Cardiac muscle cell (in vitro differentiated cells and primary cell): ENCODE measurements at places on chromosomes 1 and 21. TPM values are rescaled to one million over a fixed set of nuclear protein-coding genes. Genes with fewer than 3 reads are reported as not detected.

- no peak for DNase-seq
Observed at GRCh38 chr1:216216305-216216704, 206.9 kb downstream of the USH2A start.

- no peak for DNase-seq
Observed at GRCh38 chr1:107997866-107998265, 32.9 kb upstream of the VAV3 start.

DNA sequence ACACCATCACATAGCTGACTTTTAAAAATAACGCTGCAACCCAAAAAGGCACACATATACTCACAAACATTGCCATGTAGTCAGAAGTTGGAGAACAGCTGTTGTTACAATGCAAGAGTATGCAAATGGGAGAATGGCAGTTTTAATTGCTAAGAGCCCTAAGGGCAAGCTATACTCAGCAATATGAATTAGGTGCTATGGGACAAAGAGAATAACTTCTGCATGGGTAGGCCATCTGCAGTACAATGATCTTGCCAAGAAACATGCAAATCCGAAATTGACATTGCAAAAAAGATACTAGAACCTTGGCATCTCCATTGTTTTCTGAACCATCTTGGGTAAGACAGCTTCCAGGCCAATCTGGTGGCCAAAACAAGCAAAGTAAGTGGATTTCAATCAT, 697.8 kb downstream of the LRRIQ3 start:
- no peak for DNase-seq

DNA sequence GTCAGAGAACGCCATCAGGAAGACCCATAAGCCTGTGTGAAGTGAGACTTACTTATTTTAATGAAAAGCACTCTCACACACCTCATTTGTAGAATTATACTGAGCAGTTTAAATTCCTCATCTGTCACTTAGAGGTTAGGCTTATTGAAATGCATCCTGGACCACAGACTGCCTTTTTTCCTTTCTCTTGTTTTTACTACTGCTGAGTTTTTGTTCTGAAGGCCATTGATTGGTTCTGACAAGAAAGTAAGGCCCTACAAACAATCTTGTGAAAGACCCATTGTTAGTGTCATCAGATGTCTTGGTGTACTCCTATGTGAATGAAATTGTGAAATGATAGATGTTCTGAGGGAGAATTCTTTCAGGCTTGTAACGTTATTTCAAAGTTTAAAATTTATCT, 1343.3 kb upstream of the ADGRL2 start:
- DNase-seq = no peak

DNA sequence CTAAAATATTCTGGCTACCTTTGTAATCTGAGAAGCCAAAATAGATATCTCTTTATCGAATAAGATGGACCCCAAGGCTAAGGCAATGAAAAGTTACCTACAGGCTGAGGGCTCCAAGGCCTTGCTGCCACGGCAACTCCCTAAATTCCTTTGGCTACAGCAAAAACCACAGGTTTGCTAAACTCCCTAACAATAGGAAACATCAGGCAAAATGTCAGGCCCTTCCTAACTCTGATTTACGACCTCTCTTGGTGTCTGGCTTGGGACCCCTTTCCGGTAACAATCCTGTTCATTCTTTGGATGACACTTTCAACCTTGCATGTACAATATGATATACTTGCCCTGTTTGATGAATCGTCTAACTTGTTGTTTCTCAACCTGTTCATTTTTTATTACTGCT, 11.3 kb upstream of the OR2T8 start:
- no peak for DNase-seq

DNA sequence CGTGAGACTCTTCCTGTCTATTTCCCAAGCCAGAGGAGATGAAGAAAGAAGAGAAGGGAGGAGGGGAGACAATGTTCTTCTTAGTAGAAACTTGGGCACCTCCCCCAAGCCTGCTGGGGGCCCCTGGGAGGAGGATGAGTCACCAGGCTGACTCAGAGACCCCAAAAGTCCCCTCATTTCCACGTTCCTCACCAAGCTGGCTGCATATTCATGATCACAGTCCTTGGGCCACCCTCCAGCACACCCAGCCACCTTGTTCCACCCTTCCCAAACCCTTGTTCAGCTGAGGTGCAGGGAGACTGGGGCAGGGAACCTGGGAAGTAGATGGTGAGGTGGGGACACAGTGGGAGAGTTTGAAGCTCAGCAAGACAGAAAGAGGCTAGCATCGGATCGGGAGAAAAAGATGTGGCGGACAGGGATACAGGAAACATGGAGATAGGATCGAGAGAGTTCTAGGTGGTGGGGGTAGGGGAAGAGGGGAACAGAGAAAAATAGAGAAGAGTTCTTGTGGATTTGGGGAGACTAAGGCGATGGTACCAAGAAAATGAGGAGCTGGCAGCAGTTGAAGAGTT, 712 bp downstream of the RAB13 start:
- no peak for DNase-seq

GRCh38 chr1:101451888-101452287, 215.1 kb downstream of the S1PR1 start:
- no peak for DNase-seq

GRCh38 chr1:222522105-222522915, 25.6 kb downstream of the HHIPL2 start:
- no peak for DNase-seq

DNA sequence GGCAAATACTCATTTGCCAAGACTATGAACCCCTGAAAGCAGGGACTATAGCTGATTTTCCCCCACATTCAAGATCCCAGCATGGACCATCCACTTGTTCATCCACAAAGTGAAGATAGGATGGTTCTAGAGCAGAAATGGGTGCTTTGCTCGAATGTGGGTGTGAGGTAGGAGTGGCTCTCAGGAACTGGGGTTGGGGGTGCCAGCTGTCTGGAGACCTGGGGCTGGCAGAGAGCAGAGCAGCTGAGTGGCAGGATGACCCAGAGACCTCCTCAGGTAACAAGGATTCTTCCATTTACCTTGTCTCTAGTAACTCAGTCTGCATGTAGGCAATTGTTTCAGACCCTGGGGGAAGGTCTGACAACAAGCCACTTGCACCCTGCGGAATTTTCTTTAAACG, 6.0 kb downstream of the S100A9 start:
- DNase-seq = no peak

DNA sequence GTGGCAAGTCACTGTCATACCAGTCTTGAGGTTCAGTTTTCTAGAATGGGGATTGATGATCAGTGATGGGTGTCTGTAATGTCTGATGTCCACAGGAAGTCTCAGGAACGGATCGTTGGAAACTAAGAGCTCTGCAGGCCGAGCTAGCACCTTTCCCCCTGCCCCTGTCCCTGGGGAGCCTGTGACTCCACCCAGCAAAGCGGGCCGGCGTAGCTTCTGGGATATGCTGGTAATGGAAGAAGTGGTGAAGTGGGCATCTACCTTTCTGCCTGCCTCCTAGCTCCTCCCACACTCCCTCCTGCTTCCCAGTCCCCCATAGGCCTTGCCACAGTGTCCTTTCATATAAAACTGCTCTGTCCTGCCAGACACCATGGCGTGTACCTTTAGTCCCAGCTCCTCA, 13.4 kb downstream of the HYI start:
- no peak for DNase-seq

DNA sequence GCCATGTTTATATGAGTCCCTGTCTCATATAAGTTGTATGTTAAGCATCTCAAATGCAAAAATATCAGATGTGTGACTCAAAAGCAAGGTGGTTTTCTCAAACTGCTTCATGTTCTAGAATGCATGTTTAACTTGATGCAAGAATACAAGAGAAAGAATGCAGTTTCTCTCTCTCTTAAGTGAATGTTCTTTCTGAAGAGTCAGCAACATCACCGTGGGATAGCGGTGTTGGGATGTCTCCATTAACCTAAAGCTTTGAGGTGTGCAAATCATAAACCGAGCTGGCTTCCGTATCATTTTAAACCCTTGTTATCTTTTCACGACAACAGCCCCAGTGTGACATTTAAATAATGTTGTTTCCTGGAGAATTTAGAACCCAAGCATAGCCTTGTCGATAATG, 48.4 kb upstream of the TARBP1 start:
- no peak for DNase-seq

Gene TACSTD2
- total RNA-seq = not detected in 2 replicates

Gene KRTAP19-1
- not detected in 2 replicates for total RNA-seq

Gene CFAP107
- total RNA-seq = not detected in 2 replicates

Gene ZBTB37
- 7.9 and 16.2 TPM in 2 replicates for total RNA-seq
